ENCODE measurements at places on chromosomes 1 and 21.

- DNase-seq, result no peak
Measured at GRCh38 chr1:190179817-190180216, 297.8 kb downstream of the BRINP3 start.

- DNase-seq, result no peak
Measured at GRCh38 chr1:53272349-53272748, 34.0 kb upstream of the MAGOH start.

- no peak for DNase-seq
Measured at GRCh38 chr1:90501281-90501680, 215.8 kb downstream of the BARHL2 start.

- no peak for DNase-seq
Measured at GRCh38 chr1:18726368-18726767, 95.7 kb downstream of the PAX7 start.
